NT2/D1 (cell line): ENCODE measurements at places on chromosomes 7 and 10.

DNA sequence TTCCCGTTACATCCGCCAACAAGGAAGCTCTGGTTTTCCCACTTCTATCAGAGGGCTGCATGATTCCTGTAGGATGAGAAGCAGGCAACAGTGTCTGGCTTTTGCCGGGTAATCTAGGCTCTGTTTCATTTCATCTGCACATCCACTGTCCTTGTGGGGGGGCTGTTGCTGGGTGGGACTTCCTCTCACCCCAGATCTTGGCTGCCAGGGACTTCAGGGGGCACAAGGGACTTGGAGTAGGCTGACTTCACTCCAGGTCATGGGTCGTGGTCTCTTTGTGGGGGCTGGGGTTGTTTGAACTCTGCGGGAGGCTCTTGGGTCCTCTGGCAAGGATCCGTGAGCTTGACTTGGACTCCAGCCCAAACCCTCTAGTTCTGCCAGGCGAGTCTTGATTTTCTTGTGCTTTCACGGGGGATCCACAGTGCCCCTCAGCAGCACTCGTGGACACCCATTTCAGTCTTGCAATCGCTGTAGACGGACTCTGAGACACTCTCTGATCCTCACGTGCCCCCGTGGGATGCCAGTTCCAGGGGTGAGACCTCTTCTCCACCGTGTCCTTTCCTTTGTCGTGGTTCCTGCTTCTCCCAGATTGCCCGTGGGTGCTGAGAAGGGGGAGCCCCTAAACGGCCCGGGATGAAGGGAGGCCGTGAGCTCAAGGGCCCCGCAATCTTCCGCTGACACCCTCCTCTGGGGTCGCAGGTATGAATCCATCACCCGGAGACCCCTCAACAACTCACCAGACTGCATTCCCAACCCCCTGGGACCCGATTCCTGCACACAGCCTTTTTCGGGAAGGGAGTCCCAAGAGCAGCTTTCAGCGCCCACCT, 21.4 kb upstream of the ZNF273 start:
- no peak for DNase-seq

DNA sequence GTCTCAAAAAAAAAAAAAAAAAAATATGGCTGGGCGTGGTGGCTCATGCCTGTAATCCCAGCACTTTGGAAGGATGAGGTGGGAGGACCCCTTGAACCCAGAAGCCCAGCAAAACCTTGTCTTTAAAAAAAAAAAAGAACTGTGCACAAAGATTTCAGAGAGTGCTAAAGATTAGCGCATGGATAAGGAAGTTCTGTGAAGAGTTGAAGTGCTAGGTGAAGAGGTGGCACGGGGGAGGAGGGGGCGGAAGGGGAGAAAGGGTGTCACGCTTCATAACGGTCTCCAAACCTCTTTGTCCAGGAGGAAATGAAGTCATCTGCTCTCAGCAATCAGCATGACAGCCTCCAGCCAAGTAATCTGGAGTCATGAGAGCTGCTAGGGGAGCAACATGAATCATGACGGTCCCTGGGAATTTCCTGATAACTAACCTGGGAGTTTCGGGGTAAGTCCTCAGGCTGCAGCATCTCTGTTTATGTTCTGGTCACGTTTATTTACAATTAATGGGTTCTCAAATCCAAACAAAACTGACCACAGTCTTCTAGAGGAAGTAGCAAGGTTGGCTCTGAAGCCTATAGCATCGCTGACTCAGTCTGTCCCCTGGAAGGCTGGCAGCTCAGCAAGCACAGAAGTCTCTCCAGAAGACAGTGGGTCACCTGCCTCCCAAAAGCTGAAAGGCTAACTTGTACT, 1.9 kb upstream of the PLAU start:
- no peak for DNase-seq

GRCh38 chr10:8902926-8903325, 848.4 kb downstream of the GATA3 start:
- no peak for DNase-seq

DNA sequence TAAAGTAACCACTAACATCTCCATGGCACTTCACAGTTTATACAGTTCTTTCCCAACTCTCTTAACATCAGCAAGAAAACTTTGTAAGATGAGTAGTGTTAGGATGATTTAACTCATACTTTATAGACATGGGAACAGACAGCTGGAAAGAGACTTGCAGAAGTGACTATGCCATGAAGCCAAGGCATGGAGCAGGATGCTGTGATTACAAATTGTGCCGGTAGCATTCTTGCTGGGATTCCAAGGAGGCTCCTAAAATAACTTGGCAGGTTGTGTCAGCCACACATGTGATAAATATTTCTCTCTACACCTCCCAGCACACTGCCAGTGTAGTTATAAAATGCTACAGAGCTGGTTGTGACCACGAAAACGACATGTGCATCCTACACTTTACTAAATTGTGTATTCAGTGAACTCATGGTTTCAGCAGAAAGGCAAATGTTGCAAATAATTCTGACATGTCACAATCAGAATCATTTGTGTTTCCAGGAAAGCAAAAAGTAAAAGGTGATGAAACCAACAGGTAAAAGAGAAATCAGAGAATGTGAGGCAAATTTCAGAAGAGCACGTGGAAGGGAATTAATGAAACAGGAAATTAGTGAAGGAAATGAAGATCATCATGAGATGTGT, 5.6 kb upstream of the CYP3A4 start:
- no peak for DNase-seq

DNA sequence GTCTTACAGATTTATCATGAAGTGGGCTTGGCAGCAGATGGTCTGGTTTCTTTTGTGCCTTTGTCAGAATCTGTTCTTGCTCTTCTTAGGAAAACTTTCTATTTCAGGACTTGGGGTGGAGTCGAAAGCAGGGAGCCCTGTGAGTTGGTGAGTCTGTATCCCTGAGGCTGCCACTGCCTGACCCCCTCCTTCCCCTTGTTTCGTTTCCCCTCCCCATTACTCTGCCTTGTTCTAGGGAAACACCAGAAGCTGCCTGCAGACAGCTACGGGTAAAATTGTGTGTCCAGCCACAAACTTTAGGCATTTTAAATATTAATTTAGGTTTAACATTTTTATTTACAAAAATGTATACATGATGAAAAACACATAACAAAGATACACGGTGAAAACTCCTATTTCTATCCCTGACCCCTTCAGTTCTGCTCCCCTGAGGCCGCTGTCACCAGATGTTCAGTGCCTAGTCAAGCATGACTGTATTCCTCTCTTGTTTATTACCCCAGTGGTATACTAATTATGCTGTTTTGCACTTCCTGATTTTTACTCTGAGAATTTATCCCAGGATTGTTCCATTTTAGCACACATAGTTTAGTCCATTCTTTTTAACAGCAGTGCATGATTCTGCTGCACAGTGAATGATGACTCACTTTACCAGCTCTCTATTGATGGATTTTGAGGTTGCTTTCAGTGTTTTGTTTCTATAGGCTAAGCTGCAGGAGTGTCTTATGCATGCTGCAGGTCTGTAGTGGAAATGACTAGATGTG, 9.1 kb downstream of the TSPAN14 start:
- no peak for DNase-seq
